ENCODE measurements at places on chromosomes 16 and 17. TPM values are rescaled to one million over a fixed set of nuclear protein-coding genes. Genes with fewer than 3 reads are reported as not detected.

DNA sequence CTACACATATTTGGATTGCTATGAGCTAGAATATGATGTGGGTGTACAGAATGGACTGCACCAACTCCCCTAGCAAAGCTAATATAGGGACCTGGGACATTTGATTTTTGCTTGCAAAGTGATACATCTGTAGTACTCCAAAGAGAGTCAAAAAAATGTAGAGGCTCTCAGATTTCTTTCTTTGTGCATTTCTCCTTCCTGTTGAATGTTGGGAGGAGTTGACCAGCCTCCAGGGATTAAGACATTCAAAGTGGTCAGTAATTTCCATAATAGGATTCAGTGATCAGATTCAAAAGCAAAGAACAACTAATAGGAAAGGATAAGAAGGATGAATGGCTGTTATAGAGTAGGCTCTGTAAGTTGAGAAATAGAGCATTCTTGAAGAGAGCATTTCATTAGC is 934.9 kb downstream of the KCNJ2 start:
- no peak for DNase-seq

DNA sequence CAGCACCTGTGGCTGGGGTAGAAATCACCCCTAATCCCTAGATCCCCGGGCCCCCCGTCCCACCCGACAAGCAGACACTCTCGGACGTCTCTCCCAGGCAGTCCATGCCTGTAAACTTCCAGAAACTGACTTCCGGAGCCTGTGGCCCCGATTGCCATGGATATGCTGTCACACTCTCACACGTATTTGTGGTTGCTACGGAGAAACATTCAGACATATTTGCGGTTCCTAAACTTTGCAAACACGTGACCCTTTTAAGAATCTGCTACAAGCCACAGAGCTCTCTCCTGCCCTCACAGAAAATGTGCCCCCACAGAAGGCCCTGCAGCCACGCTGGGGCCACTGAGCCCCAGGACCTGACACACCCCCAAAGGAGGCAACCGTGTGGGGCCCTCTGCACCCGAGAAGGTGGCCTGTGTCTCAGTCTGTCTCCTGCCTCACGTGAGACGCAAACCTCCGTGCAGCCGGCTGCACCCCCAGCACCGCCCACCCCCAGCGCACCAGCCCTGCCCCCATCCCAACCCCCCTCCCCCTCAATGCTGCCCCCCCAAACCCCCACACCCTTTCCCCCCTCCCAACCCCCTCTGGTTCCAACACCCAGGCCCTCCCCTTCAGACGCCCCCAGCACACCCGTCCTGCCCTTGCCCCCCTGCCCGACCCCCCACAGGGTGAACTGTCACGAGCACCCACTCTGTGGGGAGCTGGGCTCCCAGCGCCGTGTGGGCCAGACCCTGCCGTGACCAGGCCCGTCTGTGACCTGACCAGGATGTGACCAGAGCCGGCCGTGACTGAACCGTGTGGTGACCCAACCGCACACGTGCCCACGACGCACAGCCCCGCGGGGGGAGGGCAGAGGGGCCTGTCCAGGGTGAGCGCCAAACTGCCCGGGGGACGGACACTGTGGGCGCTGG is 66.3 kb upstream of the METRNL start:
- DNase-seq, result no peak

DNA sequence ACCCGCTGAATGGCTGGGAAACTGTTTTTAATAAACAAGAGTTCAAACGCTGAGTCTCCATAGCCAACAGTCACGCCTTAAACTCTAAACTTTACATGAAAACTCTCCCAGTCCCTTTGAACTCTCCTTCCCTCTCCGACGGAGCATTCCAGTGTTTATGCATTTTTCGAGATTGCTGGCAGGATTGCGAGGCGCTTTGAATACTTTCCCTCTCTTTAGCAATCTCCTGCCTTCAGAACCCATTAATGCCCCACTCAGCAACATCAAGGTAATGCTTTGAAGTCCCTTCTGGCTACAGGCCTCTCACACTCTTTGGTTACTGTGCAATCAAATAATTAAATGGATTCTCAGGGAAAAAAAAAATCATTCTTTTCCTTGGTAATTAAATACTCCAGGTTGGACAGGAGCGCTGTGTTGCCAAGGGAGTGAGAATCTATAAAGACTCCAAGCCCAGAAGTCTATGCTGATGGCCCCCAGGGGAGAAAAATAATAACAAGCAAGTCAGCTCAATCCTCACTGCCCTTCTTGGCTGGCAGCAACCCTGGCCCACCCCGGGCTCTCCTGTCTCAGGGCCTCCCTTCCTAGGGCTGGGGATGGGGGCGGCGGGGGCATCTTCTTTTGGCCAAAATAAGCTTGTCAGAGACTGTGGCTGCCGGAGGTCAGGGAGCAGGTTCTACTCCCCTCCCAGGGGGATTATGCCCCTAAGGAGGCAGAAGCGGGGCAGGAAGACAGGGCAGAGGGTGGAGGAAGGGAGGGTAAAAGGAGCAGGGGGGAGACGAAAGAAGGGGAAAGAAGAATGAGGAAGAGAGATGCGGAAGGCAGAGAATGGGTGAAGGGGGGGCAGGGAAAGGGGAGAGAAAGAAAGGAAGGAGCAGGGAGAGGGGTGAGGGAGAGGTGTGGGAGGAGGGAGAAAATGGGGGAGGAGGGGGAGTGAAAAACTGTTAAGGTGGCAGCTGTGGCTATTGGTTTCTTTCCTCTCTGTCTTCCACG is 45.2 kb downstream of the AXIN2 start:
- no peak for DNase-seq

DNA sequence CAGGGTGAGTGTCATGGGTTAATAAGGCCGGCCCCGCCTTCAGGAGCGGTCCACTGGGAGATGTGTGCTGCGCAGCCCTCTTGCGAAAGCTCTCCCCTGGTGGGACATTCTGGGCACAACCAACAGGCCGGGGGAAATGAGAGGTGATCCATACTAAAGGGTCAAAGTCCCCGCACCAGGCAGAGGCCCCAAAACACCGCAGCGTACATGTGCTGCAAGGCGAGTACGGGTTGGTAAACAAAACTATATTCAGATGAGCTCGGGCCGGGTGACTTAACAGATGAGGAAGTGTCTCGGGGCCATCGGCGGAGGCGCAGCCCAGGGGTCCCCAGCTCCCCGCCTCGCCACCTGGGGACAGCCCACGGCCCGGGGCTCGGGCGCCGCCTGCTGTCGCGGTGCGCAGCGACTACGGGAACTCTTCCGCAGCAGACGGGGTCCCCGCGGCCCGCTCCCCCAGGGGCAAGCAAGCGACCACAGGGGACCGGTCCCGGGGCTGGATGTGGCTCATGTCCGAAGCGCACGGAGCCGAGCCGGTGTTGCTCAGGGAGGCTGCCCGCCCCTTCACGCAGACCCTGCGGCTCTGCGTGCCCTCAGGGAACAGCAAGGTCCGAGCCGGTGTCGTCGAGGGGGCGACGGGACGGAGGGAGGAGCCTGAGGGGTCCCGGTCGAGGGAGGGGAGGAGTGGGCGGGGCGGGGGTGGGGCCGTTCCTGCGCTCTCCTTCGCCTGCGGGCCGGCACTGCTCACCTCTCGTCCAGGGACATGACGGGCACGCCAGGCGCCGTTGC is at the start of gene RAB37:
RAB37 (plus strand) TSS at position 744 of the 786 bp plus-strand sequence; CDS start at position 761, 17 bp downstream.
- DNase-seq, result no peak

- no peak for DNase-seq
Measured at GRCh38 chr16:47725188-47725695, 264.1 kb downstream of the PHKB start.

DNA sequence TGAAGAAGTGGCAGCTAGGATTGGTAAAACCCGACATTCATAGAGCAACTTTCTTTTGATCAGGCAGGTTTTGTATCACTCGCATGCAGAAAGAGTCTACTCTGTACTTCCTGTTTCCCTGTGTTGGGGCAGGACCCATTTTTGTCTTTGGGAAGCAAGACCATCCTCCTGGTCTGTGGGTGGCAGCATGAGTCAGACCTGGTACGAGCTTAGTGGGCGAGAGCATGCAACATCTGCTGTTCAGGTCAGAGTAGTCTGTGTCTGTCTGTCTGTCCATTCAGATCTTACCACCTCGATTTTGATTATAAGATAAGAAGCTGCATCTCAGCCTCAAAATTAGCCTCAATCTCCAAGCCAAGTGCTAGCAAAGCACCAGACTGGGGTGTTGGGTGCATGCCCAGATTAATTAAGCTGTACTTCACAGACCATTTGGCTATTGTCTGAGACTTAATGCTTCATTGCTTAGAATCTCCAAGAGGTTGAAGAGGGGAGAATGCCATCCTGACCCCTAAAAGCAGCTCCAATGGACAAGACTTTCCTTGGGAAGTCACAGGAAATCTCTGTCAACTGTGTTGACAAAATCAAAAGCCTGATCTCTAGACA is 110.9 kb downstream of the XYLT1 start:
- DNase-seq, result peak; percentile 25

- DNase-seq, result no peak
Measured at GRCh38 chr16:28875134-28876018, 2.9 kb upstream of the ATP2A1 start.

- DNase-seq, result no peak
Measured at GRCh38 chr16:65005696-65006095, 116.2 kb downstream of the CDH11 start.

DNA sequence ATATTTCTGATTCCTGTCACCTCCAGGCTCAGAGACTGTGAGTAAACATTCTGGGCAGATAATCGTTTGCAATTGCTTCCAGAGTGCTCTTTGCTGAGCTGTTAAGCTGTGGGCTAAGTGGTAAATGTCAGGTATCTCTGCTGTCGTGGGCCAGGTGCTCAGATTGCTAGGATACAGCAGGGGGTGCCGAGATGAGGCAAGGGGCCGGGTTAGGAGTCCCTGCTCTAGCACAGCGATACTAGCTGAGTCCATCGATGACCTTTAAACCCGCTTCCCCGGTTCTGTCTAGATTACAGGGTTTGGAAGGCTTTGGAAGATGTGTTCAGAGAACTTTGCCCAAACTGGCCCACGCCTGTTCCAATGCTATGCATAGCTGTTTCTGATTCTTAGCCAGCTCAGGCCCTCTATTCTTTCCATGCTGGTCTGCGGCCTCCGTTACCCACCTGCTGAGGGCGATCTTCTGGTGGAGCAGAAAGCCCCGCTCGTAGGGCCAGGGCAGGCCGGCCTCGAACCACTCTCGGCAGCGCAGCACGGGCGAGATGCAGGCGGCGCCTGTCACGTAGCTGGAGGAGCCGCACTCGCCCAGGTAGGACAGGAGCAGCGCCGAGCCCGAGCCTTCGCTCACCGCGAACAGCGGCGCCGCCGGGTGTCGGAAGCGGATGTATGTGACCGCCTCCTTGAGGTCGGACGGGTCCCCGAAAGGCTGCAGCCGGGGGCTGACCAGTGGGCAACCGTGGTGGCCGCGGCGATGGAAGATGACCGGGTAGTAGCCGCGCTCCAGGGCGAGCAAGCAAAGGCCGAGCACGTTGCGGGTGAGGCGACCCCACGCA is 979 bp downstream of the ABHD15 start:
- no peak for DNase-seq

DNA sequence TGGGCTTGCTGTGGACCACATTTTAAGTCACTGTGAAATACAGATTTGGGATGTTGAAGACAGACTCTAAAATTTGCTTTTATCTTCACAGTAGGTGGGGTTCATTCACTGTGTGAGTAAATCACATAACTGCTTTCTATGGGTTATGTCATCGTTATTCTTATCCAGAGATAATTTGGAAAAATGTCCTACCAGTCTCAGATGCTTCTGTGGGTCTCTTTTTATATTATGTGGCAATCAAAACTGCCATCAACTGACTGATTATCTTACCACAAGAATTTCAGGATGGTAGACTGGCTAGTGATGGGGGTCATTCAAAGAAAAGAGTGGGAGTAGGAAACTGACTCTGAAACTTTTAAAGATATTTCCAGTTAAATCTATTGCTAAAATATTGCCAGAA is 3.1 kb downstream of the HSBP1 start:
- DNase-seq, result no peak

- no peak for DNase-seq
Measured at GRCh38 chr16:79081297-79082066, 519.1 kb downstream of the MAF start.

DNA sequence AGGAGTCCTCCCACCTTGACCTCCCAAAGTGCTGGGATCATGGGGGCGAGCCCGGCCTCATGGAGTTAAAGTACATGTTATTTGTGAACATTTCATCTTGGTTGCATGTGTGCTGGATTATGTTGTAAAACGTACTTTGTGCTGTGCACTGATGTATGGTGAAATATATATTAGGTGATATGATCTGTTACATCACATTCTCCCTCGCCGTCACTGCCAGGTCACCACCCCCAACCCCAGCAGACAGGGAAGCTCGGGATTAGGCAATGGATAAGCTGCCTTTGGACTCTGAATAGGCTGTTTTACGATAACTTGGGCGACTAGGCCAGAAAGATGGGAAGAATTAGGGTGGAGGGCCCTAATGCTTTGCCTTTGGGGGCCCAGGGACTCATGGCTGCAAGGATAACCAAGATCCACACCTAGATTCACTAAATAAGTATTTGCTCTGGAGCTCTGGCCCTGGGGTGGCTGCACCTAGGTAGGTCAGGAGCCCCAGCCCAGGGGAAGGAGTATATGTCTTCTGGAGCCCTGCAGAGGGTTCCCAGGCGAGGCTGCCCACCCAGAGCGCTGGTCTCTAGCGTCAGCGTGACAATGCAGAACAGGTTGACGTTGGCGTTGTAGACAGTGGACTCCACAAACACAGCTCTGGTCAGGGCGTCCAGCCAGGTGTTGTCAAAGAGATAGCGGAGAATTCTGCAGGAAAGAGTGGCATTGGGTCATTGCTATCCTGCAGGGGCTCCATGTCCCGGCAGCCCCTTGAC is 27.1 kb upstream of the GCSH start:
- DNase-seq, result no peak

HEATR9 gene
- total RNA-seq, result not detected

LRRC37A3 gene
- 4.7 TPM for total RNA-seq

LGALS3BP gene
- total RNA-seq, result 44.7 TPM

TLCD2 gene
- 1.2 TPM for total RNA-seq

CHST4 gene
- not detected for total RNA-seq

SMPD3 gene
- 0.18 TPM for total RNA-seq

GFAP gene
- total RNA-seq, result not detected
